Spleen (tissue), 13 donors: ENCODE measurements at places on chromosomes 7 and 10. TPM values are rescaled to one million over a fixed set of nuclear protein-coding genes. Genes with fewer than 3 reads are reported as not detected.

Gene CPA4
- total RNA-seq = 0.79 TPM

GRCh38 chr7:85196696-85197095 lies 9.8 kb upstream of the SEMA3D start:
- no peak overlapping the region for H3K27ac ChIP-seq
- no peaks in the 10 kb centered on the region for H3K27me3 ChIP-seq
- no peak for DNase-seq
- H3K4me1 ChIP-seq = no peaks in the 10 kb centered on the region
- no peak overlapping the region for H3K4me3 ChIP-seq

DNA sequence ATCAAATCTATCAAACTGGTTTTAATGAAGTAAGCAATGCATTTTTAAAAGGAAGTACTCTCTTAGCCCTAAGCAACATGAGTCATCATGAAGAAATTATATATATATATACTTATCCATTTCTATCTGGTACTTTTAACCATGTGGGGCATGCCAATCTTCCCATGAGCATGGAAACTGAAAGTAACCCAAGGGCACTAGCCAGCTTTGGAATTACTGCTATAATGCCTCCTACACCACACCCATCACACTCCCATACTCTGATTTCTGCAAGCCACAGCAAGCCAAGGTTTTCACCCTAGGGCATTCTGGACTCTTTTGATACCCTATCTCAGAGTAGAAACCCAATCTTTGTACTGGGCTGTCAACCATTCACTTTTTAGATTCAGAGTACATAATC lies 204.6 kb downstream of the IMMP2L start:
- H3K27ac ChIP-seq = no peak overlapping the region
- no peaks in the 10 kb centered on the region for H3K27me3 ChIP-seq
- H3K4me3 ChIP-seq = no peak overlapping the region
- no peaks in the 10 kb centered on the region for H3K36me3 ChIP-seq

Gene GPR26
- total RNA-seq = not detected

Gene KIF11
- total RNA-seq = 3.2 TPM

- no peak overlapping the region for H3K27ac ChIP-seq
- no peaks in the 10 kb centered on the region for H3K36me3 ChIP-seq
- no peak overlapping the region for H3K4me3 ChIP-seq
- DNase-seq = no peak
- no peaks in the 10 kb centered on the region for H3K27me3 ChIP-seq
Observed at GRCh38 chr7:36606976-36607720, 117.1 kb downstream of the AOAH start.

Gene ZNF716
- not detected for total RNA-seq

GRCh38 chr7:75623390-75624133 lies 115.2 kb downstream of the HIP1 start:
- no peak overlapping the region for H3K4me3 ChIP-seq
- no peaks in the 10 kb centered on the region for H3K36me3 ChIP-seq
- H3K4me1 ChIP-seq = peaks cover 28% of the 10 kb centered on the region
- peak overlapping the region; percentile 91 for H3K27ac ChIP-seq
- no peaks in the 10 kb centered on the region for H3K27me3 ChIP-seq

DNA sequence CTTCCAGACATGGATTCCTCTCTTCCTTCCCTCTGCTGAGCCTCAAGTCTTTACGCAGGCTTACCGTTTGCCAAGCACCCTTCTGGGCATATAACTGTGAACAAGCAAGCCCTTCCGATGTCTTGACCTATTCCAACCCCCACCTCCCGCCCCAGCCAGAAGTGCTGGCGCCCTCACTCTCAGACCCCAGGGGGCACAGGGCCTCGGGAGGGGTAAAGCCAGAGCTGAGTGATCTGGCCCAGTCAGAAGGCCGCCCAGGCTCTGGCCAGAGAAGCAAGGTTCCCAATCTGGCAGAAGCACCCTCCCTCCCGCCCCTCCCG lies 1.2 kb downstream of the PRRT4 start:
- H3K36me3 ChIP-seq = no peaks in the 10 kb centered on the region
- peaks cover 3% of the 10 kb centered on the region for H3K4me1 ChIP-seq
- peak overlapping the region; percentile 59 for H3K27ac ChIP-seq

DNA sequence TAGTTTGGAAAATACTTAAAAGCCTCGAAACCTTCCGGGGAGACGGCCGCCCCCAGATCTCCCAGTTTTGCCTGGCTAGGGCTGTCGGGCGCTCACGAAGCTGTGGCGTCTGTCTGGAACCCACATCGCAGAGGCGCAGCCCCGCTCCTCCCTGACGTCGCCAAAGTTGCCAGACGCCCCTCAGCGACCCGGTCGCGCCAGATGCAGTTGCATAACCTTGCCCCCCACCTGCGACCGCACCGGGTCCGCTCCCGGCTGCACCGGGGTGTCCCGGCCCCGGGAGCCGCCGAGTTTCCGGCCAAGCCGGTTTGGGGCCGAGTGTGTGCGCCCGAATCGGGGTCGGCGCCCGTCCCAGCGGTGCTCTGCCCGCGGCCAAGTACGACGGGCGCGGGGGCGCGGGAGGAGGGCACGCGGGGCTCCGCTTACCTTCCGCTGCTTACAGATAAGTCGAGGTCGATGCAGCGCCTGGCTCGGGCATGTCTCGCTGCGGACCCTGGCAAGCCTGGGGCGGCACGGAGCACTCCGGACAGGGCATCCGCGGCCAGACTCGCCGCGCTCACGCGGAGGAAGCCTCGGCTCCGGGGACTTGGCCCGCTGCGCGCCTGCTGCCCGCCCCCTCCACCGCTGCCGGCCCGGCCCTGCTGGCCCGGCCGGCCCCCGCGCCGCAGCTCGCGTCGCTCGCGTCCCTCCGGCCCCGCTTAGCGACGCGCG lies 665 bp downstream of the INSYN2A start:
- H3K36me3 ChIP-seq = no peaks in the 10 kb centered on the region
- peaks cover 36% of the 10 kb centered on the region for H3K27me3 ChIP-seq
- peak overlapping the region; percentile 36 for H3K4me3 ChIP-seq
- peaks cover 3% of the 10 kb centered on the region for H3K4me1 ChIP-seq
- DNase-seq = no peak

DNA sequence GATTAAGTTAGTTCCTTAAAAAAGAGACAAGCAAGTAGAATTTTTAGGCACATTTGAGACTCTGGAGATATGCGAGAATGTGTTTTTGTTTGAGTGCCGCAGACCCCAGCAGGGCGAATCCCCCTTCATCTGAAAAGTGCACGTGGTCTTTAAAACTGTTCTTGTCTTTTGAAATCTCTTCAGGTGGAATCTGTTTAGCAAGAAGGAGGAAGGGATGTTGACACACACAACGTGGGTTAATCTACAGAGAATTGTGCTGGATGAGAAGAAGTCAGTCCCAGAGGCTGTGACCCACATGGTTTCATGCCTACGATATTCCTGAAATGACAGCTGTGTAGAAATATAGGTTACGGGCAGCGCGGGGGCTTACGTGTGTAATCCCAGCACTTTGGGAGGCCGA lies 27.1 kb upstream of the ZFAND2A start:
- no peak overlapping the region for H3K27ac ChIP-seq
- no peaks in the 10 kb centered on the region for H3K36me3 ChIP-seq
- DNase-seq = no peak
- peaks cover 15% of the 10 kb centered on the region for H3K4me1 ChIP-seq
- no peak overlapping the region for H3K4me3 ChIP-seq

DNA sequence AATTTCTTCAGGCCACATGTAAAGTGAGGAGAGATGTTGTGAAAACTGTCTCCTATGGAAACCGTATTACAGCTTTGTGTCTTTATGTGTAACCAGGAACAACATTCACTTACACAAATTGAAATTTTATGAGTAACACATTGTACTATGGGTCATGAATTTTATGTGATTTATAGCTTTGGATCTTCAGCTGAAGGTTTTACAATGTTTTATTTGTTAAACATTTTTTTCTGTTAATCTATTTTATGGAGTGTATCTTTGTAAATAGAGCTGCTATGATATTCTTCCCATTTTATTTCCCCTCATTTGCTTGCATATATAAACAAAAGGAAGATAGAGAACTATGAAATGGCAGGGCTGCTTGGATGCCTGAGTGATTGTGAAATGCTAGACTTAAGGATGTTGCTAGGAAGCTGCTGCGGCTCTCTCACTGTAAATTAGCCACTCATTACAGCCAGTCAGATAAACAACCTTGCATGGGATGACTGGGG lies 104.5 kb upstream of the PCLO start:
- H3K4me3 ChIP-seq = no peak overlapping the region
- no peak overlapping the region for H3K27ac ChIP-seq
- no peaks in the 10 kb centered on the region for H3K36me3 ChIP-seq
- no peak for DNase-seq
- no peaks in the 10 kb centered on the region for H3K4me1 ChIP-seq
- H3K27me3 ChIP-seq = no peaks in the 10 kb centered on the region

DNA sequence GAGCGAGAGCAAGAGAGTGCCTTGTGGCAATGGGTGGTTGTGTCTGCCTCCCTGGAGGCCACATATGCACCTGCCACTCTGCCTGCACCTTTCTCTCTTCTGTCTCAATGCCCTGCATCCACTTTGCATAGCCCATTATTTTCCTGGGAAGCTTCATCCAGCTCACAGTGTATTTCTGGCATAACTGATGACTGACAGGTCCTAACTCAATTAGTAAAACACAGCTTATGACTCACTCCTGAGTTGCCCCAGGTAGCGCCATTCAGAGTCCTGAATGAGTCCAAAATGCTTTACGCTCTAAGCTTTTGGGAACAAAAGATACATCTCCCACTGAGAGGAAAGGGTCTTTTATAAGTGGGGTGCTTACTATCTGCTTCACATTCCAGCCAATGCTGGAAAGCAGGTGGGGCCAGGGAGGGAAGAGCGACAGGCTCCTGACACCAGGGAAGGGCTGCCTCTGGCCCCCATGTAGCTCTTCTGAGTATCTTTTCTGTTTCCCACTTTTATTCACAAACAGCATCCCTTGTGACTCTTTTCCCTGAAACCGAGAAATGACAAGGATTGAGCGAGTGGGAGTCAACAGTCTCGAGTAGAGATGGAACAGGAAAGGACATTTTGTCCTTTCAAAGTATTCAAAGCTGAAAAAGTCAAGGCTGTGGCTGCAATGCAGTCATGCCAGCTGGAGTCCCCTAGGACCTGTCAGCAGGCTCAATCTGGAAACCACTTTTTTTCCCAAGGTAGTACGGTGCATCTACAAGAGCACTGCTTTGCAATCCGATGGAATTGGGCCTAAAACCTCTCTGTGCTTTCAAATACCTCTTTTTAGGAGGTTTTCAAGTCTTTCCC lies 479.3 kb upstream of the PODXL start:
- no peaks in the 10 kb centered on the region for H3K27me3 ChIP-seq
- H3K4me3 ChIP-seq = no peak overlapping the region
- no peaks in the 10 kb centered on the region for H3K36me3 ChIP-seq
- H3K4me1 ChIP-seq = peaks cover 8% of the 10 kb centered on the region

Gene MYL7
- not detected for total RNA-seq

Gene FAM180A
- total RNA-seq = not detected

Gene HEPACAM2
- not detected for total RNA-seq

Gene HGF
- total RNA-seq = 20.9 TPM

DNA sequence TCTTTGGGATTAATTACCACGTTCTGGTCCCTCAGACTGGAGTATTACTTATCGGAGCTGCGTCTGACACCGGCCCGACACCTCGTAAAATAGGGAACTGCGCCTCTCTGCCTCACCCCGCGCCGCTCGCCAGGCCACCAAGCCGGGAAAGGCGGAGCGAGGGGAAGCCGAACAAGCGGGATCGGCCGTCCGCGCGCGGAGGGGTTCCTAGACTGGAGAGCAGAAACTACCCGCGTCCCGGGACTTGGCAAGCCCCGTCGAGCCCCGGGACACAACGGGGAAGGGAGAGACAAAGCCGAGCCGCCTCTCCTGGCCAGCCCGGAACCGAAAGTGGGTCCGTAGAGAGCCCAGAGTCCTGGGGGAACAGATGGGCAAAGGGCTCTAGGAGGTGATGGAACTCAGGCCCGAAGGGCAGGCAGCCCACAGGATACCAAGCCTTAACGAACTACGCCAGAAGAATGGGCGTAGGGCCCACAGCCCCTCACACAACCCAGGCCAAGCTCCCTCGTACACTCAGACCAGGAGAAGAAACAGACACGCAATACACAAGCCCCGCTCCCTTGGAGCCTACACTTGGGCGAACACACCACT lies 6.5 kb downstream of the LBX1 start:
- H3K4me3 ChIP-seq = peak overlapping the region; percentile 23
- no peaks in the 10 kb centered on the region for H3K36me3 ChIP-seq
- H3K4me1 ChIP-seq = peaks cover 67% of the 10 kb centered on the region
- DNase-seq = no peak

GRCh38 chr10:988667-989545 lies 672 bp downstream of the GTPBP4 start:
- H3K27ac ChIP-seq = peak overlapping the region; percentile 89
- H3K4me3 ChIP-seq = peak overlapping the region; percentile 91
- no peaks in the 10 kb centered on the region for H3K27me3 ChIP-seq
- peaks cover 39% of the 10 kb centered on the region for H3K4me1 ChIP-seq
- no peak for DNase-seq

- no peak for DNase-seq
- peaks cover 3% of the 10 kb centered on the region for H3K4me1 ChIP-seq
- no peak within 1 kb of the TSS for H3K4me3 ChIP-seq
Observed at GRCh38 chr10:67837541-67838314, at the start of gene DNAJC12. DNAJC12 (minus strand) TSS chr10:67838188; CDS start chr10:67838011, 177 bp downstream.

- H3K4me3 ChIP-seq = peak overlapping the region; percentile 48
- H3K27me3 ChIP-seq = peaks cover 37% of the 10 kb centered on the region
- peak overlapping the region; percentile 89 for H3K27ac ChIP-seq
- DNase-seq = no peak
- H3K4me1 ChIP-seq = peaks cover 8% of the 10 kb centered on the region
Observed at GRCh38 chr7:82443036-82443546, 486 bp downstream of the CACNA2D1 start.

Gene VSTM2A
- not detected for total RNA-seq

Gene CCL24
- 39.5 TPM for total RNA-seq

Gene MOGAT3
- total RNA-seq = not detected

GRCh38 chr10:97747573-97747972 lies 10.6 kb downstream of the ZFYVE27 start:
- no peak overlapping the region for H3K4me3 ChIP-seq
- no peaks in the 10 kb centered on the region for H3K27me3 ChIP-seq
- no peak overlapping the region for H3K27ac ChIP-seq

- H3K36me3 ChIP-seq = no peaks in the 10 kb centered on the region
- DNase-seq = no peak
- peaks cover 3% of the 10 kb centered on the region for H3K27me3 ChIP-seq
Observed at GRCh38 chr10:128865436-128866195, 601.4 kb upstream of the MGMT start.

DNA sequence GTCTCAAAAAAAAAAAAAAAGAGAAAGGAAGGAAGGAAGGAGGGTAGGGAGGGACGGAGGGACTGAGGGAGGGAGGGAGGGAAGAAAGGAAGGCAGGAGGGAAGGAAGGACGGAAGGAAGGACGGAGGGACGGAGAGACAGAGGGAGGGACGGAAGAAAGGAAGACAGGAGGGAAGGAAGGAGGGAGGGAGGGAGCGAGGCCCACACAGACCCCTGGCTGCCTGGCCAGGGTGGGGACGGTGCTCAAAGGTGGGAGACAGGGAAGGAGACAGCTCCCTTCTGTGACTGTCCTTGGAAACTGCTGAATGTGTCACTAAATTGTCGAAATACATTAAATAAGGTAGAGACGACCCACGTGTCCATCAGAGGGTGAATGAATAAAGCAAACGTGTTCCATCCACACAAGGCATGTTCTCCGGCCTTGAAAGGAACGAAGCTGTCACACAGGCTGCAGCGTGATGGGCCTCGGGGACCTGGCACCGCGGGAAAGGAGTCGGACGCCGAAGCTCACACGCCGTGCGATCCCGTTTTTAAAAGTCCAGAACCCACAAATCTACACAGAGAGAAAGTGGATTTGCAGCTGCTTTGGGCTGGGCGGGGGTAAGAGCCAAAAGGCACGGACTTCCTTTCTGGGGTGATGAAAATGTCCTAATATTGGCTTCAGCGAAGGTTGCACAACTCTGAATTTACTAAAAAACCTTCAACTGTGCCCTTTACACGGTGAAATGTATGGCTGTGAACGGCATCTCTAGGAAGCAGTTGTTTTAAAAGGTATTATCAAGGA lies 23.3 kb downstream of the ADAP1 start:
- no peaks in the 10 kb centered on the region for H3K36me3 ChIP-seq
- peaks cover 5% of the 10 kb centered on the region for H3K27me3 ChIP-seq
- peak overlapping the region; percentile 57 for H3K27ac ChIP-seq
- DNase-seq = peak; percentile 47
